Anterior cingulate cortex (tissue), 58 donors: ENCODE measurements at places on chromosomes 6 and 20.

DNA sequence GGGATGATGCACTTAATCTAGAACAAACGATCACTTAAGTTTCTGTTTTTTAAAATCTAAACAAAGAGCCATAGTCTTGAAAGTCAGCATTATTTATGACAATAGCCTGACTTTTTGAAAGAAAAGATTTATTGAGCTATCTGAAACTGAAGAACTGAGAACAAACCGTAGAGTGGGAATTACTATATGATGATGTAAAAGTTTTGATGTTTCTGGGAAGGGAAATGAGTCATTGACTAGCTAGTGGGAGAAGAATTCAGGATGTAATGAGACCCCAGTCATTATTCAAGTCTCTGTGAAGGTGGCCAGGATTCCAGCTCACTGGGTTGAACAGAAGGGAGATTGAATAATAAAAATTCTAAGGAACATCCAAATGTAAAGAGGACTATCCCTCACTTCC lies 83.4 kb upstream of the FABP7 start:
- no peak for DNase-seq

GRCh38 chr6:90446164-90446563 lies 140.7 kb downstream of the MAP3K7 start:
- DNase-seq: no peak

DNA sequence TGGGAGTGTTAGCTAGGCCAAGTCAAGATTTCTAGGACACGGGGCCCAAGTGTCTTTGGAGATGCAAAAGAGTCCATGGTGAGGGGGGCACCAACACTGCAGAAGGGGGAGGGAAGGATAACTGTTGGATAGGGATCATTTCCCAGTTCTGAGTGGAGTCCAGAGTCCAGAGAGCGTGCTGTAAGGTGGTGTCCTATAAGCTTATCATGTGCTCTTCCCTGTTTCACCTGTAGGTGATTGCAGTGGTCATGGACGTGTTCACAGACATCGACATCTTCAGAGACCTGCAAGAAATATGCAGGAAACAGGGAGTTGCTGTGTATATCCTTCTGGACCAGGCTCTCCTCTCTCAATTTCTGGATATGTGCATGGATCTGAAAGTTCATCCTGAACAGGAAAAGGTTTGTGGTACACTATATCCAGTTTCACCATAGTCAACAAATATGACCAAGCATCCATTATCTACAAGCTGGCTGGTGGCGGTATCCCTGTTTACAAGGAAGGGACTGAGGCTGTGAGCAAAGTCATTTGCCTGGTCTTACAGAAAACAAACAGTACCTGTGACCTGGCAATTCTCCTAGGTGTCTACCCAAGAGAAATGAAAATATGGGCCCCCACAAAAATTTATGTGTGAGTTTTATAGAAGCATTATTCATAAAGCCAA lies 15.6 kb downstream of the FAM83D start:
- DNase-seq: no peak

DNA sequence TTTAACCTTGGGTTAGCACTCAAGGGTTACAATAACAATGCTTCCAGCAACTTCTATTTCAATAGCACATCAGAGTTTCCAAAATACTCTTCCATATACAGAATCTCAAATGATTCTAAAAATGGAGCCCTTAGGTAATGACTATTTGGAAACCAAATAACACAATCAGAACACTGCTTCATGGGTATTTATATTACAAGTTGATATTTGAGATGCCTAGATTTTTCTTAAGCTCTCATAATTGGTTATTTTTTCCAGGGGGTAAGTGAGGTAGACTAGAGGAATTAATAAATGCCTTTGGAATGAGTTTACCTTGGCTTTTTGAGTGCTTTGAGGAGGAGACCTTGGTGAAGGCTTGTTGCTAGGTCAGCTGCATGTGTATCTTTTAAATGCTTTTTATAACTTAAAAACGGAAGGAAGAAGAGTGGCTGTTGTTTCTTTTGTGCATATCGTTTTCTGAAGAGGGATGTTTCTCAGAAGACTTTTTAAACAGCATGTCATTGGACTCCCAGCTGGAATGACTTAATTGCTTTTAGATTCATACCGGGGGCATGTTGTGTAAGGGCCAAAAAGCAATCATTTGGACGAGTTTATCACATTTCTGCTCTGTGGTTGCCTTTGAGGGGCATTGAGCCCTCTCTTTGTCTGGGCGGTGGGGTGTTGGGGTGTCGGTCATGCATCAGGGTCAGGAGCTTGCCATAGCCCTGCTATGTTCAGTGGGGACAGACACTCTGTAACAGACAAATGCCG lies 186.0 kb downstream of the DTNBP1 start:
- no peak for DNase-seq

DNA sequence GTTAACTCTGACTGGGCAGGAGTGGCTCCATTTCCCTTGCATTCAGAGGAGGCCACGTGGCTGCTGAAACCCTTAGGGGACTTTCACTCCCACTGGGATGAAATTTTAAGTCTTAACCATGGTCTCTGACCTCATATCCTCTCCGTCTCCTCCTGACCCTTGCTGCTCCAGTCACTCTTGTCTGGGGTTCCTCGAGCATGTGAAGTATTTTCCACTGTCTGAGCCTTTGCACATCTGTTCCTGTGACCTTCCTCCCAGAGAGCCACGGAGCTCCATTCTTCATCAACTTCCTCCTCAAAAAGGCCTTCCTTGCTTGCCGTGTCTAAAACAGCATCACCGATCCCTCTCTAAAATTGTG lies 153.0 kb upstream of the UST start:
- DNase-seq: no peak

DNA sequence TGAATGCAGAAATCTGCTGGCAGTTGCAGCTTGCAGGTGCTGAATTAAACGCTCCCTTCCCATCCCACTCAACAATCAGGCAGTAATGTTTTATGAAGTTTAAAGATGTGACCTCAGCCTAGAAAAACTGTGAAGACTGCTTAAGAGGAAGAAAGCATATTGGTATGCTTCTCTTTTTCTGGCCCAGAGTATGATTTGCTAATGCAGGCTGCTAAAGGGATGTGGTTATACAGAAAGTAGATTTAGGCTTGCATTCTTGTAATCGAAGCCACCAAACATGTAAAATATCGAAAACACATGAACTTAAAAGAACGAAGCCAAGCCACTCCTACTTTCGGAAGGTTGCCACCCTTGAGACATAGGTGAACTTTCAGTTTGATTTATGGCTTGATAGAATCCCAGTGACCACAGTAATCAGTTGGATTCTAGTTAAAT lies 40.7 kb downstream of the MAP3K5 start:
- no peak for DNase-seq

DNA sequence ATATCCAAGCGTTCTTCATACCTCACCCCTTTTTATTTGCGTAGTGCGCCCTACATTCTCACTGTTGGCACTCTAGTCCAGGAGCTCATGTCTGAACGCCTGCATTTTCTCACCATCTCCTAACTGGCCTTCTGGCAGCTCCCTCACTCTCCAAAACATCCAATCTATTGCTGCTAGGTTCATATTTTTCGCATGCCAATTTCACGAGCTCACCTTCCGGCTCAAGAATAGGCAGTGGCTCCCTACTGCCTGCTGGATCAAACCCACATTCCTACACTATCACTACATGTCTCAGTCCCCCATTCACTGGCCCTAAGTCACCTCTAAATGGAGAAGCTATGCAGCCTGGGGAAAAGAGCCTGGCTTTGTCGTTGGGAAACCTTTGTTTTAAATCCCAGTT lies 115.0 kb downstream of the IPCEF1 start:
- no peak for DNase-seq
